ENCODE measurements at places on chromosomes 6 and 20.

- no peak for DNase-seq
These were observed 1.3 kb upstream of the RNF217 start for GRCh38 chr6:124960757-124961463.

GRCh38 chr6:7254980-7255835 lies 57.8 kb downstream of the SSR1 start:
- no peak for DNase-seq

GRCh38 chr6:140236732-140237131 lies 862.3 kb upstream of the CITED2 start:
- no peak for DNase-seq

- DNase-seq, result no peak
These were observed 19.4 kb upstream of the TRIM27 start for GRCh38 chr6:28943223-28943556.

- DNase-seq, result no peak
These were observed 34.8 kb downstream of the IYD start for GRCh38 chr6:150403458-150404246.

DNA sequence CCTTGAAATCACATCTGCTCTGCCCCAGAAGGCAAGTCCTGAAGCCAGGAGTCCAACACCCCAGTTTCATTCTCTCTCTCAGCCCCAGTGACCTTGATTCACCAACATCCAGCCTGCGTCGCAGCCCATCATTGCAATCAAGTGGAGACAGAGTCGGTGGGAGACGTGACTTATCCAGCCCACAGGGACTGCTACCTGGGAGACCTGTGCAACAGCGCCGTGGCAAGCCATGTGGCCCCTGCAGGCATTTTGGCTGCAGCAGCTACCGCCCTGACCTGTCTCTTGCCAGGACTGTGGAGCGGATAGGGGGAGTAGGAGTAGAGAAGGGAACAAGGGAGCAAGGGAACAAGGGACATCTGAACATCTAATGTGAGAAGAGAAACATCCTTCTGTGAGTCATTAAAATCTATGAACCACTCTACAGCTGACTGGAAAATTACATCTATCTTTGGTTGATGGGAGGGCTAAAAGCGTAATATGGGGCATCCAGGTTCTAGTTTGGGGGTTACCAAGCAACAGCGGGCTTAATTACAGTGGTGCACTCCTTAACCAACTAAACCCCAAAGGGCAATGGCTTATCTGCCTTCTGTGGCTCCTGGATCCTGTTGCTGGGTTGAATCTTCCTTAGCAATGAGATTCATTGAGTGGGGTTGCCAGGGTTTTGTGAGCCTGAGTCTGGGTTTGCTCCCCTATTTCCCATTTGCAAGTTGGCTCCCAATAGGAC lies 2.5 kb downstream of the LY6G6D start:
- DNase-seq, result no peak

- DNase-seq, result peak; percentile 74
These were observed 11.7 kb upstream of the FAM83C start for GRCh38 chr20:35303735-35304491.

DNA sequence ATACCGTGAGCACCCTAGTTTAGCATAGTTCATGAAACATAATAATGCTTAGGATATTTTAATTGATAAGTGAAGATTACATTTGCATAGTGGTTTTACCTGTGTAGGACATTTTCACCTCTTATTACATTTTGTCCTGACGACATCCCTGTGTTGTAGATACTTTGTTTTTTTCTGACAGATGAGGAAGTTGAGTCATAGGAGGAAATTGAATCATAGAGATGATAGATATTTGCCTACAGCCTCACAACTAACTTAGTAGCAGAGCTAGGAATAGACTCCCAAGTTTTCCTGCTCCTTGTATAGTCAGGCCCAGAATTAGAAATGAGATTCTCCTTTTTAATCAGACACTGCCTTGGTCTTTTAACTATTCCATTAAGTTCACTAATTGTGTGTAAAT lies 100.5 kb upstream of the SUPT3H start:
- no peak for DNase-seq

- DNase-seq, result no peak
These were observed 149.1 kb upstream of the FAM83B start for GRCh38 chr6:54697424-54697823.

DNA sequence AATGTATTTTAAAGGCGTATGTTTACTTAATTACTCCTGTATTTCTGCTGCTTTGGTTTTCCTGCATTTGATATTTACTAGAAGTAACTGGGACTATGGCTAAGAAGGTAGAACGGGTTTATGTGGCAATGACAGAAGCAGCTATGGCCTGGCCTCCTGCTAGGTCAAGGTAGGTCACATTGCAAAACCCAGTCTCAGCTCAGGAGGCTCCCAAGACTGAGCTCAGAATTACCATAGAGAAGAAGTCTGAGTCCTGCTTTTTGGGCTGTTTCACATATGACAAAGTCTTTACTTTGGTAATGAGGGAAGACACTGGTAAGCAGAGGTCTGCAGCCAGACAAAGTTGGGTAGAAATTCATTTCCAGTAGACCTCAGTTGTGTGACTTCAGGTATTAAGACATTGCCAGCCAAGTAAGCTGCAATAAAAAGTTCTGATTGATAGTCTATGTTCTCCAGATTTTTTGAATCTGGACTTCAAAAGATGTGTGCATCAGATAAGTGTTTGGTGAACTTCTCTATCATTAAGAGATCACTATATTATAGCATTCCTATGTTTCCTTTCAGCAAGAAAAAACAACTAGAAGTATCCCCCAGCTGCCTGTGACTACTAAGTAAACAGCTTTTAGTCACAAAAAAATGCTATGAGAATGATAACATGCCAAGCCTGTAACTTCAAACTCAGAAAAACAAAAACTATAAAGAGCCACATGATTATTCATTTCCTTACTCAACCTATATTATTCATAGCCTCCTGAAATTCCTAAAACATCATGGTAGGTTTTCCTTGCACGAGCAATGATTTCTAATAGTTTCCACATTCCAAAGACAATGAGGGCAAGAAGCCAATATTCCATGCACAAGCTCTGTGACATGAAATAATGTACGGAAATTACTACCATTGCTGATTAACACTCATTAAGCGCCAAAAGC lies 312.3 kb downstream of the HAO1 start:
- no peak for DNase-seq

DNA sequence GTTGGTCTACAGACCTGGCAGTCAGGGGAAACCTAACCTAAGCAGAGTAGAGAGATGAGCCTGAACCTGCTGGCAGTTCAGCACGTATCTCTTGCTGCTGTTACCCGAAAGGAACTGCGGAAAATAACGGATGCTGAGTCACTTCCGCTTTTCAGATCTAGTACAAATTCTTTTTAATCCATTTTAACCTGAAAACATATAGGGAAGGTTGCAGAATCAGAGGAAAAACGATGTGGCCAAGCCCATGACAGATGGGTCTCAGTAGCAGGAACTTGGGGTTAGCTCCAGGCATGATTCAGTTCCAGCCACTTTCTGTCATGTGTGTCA lies 351.9 kb upstream of the PRND start:
- no peak for DNase-seq

DNA sequence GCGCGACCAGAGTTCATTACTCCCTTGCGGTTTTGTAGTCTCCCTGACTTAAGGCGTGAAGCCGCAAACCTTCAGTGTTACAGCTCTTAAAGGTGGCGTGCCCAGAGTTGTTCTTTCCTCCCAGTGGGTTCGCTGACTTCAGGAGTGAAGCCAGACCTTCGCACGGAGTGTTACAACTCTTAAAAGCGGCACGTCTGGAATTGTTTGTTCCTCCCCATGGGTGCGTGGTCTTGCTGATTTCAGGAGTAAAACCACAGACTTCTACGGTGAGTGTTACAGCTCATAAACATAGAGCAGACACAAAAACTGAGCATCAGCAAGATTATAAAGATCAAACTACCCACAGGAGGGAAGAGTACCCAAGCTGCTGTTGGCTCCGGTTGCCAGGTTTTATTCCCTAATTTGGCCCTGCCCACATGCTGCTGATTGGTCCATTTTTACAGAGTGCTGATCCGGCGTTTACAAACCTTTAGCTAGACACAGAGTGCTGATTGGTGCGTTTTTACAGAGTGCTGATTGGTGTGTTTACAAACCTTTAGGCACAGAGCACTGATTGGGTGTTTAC lies 10.4 kb downstream of the TMEM14C start:
- DNase-seq, result no peak

DNA sequence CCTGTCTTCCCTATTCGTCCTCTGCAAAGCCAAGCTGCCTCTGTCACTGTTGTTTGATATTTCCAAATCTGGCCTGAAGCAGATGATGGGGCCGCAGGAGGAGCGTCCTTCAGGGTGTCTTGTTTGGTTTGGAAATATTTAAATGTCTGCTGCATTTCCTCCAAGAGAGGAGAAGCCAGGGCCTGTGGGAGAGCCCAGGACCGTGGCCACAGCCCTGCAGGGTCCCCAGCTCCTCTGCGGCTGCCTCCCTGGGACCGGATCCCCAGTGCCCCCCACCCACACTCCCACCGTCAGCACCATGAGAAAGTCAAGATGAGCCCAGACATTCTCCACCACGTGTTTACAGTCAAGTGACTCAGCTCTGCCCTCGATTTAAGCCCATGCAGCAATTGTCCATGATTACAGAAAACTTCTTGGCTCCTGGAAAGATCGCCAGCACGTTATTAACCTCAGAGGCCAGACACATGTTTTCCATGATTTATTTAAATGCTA lies 18.2 kb downstream of the FOXF2 start:
- no peak for DNase-seq

DNA sequence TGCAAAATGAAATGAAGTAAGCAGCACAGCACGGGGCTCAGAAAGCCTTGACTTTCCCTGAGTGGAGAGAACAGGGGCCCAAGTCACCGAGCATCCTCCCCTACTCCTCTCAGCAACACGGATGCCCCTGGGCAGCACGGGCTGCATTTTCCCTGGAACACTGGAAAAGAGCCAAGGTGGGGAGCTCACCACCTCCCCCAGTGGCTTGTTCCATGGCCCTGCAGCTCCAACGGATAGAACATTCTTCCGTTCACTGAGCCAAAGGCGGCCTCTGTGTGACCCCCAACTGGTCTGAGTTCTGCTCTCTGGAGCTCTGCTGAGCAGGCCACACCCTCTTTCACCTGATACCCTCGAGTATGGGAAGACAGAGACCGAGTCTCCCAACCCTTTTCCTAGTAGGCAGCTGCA lies 20.8 kb upstream of the EMILIN3 start:
- DNase-seq, result no peak

DNA sequence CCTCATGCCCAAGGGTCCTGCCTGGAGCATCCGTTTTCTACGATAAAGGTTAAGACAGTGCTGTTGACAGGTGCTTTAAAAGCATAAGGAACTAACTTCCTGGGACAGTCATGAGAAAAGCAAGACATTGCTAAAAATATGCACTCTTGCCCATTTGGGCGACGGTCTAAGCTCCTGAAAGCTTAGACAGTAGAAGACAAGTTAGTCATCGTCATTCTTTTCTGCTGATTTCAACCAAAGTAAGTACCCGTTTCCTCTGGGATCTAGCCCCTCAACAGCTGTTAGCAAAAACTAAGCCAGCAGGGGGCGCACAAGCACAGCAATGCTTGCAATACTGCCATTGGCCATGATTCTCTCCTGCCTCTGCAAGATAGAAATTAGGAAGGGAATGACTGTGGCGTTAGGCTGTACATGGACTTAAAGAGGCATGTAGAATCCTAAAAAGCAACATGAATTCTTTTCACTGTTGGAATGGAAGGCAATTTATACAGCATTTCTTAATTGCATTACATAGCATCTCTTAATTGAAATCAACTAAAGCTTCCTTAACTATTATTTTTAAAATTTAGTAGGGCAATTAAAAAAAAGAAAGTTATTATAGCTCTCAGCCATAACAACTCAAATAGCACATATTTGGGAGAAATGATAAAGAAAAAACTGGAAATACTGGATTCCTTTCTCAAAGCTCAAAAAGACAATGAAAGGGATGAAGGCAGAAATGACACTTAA lies 147.8 kb upstream of the RALGAPA2 start:
- peak; percentile 70 for DNase-seq

- DNase-seq, result no peak
These were observed 488.5 kb upstream of the JARID2 start for GRCh38 chr6:14757418-14757817.

- DNase-seq, result no peak
These were observed 407.1 kb upstream of the JAG1 start for GRCh38 chr20:11080781-11081377.

DNA sequence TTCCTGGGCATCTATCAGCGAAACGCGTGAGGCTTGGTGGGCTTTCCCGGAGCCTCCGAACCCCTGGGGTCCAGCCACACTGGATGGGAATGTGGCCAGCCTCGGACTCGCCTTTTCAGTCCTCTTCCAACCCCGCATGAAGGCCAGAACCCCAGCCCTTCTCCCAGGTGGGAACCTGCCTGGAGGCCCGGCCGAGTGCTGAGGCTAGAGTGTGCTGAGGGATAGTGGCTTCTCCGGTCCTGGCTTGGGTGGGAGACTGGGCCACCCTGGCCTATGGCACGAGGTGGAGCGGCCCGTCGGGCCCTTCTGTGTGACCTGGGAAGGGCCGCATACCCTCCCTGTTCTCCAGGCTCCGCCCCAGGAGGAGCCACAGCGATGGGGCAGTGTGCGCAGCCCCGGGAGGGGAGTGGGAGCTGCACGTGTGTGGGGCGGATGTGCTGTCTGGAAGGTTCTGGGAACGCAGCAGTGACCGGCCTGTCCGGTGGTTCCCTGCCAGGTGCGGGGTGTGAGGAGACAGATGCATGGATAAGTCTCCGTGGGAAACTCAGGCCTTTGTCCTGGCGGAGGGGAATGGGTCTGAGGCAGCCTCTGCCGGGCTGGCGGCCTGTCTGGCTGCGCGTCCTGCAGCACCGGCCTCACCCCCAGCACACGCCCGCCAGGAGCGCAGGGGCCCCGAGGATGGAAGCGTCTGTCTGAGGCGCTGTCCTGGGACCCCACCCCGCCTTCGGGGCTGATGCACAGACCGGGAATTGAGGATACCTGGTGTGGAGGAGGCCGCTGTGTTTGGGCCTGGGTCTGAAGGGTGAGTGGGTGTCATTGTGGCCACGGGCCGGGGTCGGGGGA lies 1.1 kb upstream of the BHLHE23 start:
- DNase-seq, result no peak

- no peak for DNase-seq
These were observed 7.4 kb upstream of the SIRPB1 start for GRCh38 chr20:1627200-1627550.

- no peak for DNase-seq
These were observed 2.1 kb upstream of the YWHAB start for GRCh38 chr20:44883214-44883902.

GRCh38 chr20:46255440-46256104 lies 52.7 kb downstream of the CDH22 start:
- DNase-seq, result no peak

GRCh38 chr6:165404296-165404695 lies 94.9 kb upstream of the C6orf118 start:
- no peak for DNase-seq

DNA sequence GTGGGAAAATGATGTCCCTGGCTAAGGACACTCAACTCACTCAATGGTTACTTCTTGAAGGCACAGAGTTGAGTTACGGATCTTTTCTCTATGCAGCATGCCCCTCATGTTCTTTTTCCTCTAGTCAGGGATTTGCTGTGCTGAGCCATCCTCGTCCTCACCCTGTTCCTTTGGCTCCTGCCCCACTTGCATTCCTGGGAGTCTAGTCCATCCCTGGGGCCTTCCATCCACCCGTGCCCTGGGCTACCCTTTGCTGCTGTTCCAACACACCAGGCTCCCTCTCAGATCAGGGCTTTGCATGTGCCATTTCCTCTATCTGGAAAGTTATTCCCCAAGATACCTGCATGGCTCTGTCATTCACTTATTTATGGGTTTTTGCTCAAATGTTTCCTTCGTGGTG lies 13.3 kb upstream of the KCNG1 start:
- DNase-seq, result no peak

GRCh38 chr6:2665146-2666070 lies 85.3 kb downstream of the MYLK4 start:
- no peak for DNase-seq

Data from activated CD4-positive, CD25-positive, alpha-beta regulatory T cell (primary cell).